Right ventricle myocardium inferior (tissue), 1 donor: ENCODE measurements at places on chromosomes 6 and 20. TPM values are rescaled to one million over a fixed set of nuclear protein-coding genes. Genes with fewer than 3 reads are reported as not detected.

DNA sequence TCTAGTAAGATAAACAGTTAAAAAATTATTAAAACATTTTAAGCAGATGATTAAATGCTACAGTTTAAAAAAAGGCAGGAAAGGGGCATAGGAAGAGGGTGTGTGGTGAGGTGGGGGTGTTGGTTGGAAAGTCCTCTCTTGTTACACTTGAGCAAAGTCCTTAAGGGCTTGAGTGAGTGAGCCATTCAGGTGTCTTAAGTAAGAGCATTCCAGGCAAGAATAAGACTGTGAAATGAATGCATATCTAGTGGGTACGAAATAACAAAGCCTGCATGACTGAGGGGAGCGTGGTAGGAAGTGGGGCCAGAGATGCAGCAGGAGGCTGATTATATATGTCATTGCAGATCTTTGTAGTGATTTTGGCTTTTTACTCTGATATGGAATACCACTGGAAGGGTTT lies 5.1 kb downstream of the CDKAL1 start:
- DNase-seq = no peak

DNA sequence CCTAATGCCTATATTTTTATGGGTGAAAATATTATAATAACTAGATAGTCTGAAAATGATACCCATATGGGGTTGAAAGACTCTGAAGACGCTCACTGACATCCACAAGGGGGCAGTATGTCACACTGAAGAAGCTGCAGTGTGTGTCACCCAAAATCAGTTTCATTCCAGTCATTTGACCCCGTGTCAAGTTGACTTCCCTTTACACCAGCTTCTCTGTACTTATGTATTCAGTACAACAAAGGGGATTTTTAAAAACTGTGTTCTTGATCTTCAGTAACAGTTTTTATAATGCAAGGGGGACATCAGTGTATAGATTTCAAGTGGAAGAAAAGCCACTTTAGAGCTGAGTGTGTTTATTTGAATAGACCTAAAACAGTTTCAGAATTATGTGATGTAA lies 19.3 kb downstream of the FAXC start:
- no peak for DNase-seq

- no peak for DNase-seq
These were observed 789 bp downstream of the PHACTR1 start for GRCh38 chr6:12717356-12717755.

DNA sequence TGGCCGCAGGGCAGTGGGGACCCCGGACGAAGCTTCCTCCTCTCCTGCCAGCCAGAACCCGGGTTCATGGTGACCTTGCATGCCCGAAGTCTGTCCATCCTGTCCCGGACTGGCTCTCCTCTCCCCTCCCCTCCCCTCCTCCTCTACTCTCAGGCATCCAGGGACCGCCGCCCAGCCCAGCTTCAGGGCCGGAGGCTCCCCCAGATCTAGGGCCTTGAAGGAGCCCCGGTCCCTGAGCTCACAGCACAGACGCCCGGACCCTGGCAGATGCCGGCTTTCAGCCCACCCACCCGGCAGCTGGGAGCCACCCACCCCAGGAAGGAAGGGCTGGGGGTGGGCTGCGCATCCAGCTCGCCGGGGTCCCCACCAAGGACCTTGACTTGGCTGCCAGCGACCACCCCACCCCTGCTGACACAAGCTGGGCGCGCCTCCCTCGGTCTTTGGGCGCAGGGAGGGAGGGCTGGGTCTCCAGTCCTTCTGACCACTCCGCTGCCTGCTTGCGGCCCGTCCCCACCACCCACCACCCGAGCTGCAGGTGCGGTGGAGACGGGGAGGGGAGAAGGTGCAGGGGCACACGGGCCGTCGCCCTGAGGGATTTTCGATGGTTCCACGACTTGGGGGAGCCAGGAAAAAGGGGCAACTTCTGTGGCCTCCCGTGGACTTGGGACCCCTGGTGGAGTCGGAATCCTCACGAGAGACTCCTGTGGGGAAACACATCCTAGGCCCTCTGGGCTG lies 5.8 kb upstream of the ABHD16B start:
- no peak for DNase-seq

Gene ZBTB46
- 13.8 TPM for total RNA-seq

Gene TXLNB
- 122 TPM for total RNA-seq

- DNase-seq = no peak
These were observed 77.4 kb upstream of the ENPP5 start for GRCh38 chr6:46248143-46248542.

DNA sequence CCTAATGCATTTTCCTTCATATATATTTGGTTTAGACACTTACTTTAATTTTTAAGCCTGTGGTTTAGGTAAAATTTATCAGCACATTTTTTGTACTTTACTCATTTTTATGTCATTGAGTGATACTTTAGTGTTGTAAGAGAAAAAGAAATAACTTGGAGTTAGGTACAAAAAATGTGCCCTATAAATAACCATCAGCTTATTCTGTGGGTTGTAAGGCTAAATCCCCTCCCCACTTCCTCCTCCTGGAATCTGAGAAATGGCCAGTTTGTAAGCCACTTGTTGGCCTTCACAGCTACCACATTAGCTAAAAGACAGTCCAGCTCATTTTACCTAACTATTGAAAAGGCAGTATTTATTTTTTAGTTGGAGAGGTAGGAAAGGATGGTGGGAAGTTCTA lies 576.3 kb downstream of the PKHD1 start:
- DNase-seq = no peak

GRCh38 chr6:109738255-109738654 lies 47.2 kb downstream of the FIG4 start:
- DNase-seq = no peak

Gene ASIP
- total RNA-seq = 15.0 TPM

GRCh38 chr6:107612762-107613415 lies 123.0 kb downstream of the SOBP start:
- DNase-seq = no peak

DNA sequence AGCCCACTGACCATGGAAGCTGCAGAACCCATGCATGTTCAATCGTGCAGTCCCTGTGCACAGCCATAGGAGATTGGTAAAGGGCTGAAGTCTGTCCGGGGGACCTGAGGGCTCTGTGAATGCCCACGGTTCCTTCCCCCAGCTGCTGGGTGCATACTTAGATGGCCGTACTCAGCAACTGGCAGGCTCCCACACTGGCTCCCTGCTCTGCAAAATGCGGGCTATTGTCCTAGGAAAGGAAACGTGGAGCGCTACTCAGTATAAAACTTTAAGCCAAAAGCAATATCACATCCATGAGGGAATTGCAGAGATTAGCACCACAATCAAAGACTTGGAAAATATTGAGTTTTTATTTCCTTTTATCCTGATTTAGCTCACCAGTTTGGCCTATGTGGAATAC lies 202.0 kb downstream of the WDR27 start:
- no peak for DNase-seq

GRCh38 chr6:45951321-45952167 lies 64.1 kb downstream of the CLIC5 start:
- DNase-seq = no peak
